Mammary epithelial cell (primary cell): ENCODE measurements at places on chromosomes 6 and 20. TPM values are rescaled to one million over a fixed set of nuclear protein-coding genes. Genes with fewer than 3 reads are reported as not detected.

Gene GNAS-AS1
- 0.27 TPM for polyA plus RNA-seq

Gene PRSS16
- polyA plus RNA-seq, result 11.9 TPM

Gene SLC22A3
- polyA plus RNA-seq, result 0.52 TPM

Gene GPR63
- 1.3 TPM for polyA plus RNA-seq

Gene TMEM200A
- 11.6 TPM for polyA plus RNA-seq

Gene SPATS1
- polyA plus RNA-seq, result not detected

Gene OVOL2
- polyA plus RNA-seq, result 6.1 TPM

Gene ZSCAN23
- polyA plus RNA-seq, result 0.91 TPM

Gene WFDC2
- 13.6 TPM for polyA plus RNA-seq

Gene ARMH2
- polyA plus RNA-seq, result not detected

DNA sequence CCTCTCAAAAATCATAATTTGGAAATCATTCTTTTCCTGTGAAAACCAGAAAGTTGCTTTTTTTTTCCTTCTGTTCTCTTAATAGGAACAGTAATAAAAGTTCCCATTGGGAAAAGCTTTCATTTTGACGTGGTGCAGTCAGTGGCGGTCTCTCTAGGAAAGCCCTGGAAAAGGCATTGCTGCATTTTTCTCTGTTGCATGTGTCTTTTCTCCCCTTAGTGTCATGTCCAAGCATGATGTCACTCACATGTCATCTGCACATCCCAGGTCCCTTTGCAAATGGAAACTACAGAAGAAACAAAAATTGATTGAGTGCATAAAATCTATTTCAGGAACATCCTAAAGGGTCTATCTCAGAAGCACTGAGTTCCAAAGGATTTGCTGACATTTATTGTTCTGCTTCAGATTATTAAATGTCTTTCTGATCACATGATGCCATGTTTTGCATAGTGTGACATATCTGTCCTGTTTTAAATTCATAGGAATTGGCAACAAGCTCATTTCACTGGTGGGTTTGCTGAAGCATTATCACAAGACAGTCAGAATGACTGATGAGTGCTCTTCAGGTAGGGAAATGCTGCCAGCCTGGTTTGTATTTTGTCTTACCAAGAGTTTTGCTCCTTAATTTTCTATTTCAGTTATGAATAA lies 208.7 kb downstream of the SOX4 start:
- DNase-seq, result no peak

- DNase-seq, result no peak
Observed at GRCh38 chr6:73558624-73559398, 38.0 kb upstream of the EEF1A1 start.

DNA sequence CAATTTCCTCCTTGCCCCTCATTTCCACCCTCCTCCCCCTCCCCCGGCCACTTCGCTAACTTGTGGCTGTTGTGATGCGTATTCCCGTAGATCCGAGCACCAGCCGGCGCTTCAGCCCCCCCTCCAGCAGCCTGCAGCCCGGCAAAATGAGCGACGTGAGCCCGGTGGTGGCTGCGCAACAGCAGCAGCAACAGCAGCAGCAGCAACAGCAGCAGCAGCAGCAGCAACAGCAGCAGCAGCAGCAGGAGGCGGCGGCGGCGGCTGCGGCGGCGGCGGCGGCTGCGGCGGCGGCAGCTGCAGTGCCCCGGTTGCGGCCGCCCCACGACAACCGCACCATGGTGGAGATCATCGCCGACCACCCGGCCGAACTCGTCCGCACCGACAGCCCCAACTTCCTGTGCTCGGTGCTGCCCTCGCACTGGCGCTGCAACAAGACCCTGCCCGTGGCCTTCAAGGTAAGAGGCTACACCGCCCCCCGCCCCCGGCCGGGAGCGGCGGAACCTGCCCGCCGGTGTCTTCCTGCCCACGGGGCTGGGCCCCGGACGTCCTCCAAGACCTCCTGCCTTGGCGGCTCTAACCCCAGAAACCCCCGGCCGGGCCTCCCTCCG lies 44.9 kb upstream of the SUPT3H start:
- peak; percentile 57 for DNase-seq

DNA sequence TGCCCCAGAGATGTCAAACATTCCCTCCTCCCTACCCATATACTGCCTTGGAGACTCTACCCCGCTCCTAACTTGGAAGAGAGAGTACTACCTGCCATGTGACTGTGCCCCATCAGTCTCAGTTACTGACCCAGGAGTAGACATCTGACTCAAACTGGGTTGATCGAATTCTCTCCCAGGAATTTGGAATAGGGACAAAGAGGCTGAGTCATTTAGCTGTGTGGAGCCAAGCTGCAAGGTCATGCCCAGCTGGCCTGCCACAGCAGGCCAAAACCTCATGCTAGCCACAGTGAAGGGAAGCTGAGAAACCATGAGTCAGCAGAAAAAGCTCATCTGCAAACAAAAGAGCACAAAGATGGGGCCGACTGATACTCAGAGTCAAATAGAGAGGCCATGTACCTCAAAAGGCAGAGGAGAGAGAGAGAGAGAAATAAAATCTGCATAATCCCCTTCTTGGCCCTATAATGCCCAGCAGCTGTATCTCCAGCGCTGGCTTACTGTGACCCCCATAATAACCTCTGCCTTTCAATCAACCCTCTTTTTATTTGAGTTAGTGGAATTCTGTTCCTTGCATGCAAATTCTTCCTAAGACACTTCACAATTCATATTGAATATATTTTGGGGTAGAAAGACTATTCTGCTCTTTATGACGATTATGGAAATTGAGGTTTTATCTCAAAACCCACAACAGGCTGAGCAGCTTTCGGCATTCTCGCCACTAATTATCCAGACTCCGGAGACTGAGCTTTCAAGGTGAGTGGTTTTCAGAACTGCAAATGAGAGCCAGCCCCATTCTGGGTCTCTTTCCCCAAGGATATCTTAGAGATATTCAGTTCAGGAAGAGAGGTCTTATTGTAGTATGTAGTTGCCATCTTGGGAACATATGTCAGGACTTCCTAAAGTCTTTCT lies 21.4 kb upstream of the AKIRIN2 start:
- peak; percentile 98 for DNase-seq

DNA sequence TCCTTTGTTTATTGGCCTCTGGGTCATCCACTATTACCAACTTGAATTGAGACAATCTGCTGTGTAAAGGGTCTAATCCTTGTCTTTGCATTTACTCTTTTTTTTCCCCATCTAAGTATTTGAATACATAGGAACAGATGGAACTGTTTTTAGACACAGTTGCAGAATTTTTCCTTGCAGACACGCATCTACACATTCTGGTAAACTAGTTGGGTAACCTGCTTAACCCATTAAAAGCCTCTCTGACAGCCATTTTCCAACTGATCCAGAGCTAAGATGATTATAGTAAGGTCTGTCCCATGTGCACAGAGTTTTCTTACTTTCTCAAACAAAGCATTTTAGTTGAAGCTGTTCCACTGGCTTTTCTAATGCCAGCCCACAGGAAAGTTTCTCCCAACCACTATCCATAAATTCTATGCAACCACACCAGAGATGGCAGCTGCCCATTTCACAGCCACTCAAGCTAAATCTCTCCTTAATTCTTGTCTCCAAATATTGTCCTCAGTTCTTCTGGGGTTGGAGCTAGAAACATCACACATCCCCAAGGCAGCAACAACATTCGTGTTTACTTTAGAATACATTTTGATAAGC lies 492.1 kb downstream of the MAFB start:
- DNase-seq, result no peak

- no peak for DNase-seq
Observed at GRCh38 chr20:33337531-33338165, 54.6 kb downstream of the BPIFB1 start.

DNA sequence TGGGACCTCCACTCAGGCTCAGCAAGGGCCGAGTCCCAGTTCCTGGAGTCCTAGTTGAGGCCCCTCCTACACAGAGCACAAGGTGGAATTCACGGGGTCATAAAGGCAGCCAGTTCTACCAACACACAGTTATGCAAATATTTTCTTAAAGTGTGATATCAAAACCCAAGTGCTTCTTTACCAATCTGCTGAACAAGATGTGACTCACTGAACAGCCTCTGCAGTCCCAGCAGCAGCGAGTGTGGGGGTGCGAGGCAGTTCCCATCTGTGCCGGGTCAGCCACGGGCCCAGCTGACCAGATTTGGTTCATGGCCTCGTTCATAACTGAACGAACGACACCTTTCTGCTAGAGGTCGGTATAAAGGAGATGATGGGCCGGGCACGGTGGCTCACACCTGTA lies 4.5 kb upstream of the TCEA2 start:
- DNase-seq, result no peak

DNA sequence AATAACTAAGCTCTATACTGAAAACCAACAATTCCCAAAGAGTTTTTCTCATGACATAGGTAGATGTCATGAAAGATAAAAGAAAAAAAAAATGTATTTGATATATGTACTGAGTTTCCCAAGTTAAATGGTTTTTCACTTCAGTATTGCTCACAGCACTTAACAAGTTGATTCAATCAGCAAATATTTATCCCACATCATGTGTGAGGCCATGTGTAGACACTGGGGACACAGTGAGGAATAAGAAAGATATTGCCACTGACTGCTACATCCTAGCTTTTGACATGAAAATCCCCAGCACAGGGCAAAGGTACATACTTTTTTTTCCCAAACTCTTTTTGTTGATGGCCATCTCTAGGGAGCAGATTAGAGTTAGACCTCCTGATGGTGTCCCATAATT lies 25.3 kb downstream of the SPTLC3 start:
- no peak for DNase-seq

DNA sequence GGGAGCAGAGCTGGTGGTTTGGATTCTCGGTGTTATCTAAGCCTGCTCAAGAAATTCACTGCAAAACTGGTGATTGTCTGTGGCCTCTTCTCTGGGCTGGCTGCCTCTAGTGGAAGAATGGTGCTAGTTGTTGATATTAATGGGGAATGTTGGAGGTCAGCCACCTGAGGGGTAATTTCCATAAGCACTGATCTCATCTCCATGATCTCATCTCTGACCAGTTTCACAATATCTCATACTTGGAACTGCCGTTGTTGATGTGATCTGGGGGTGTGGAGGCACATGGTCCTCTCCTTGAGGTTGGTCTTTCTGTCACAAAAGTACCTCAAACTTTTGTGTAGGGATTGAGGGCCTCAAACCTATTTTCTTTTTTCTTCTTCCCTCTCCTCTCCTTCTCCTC lies 102.6 kb downstream of the CD109 start:
- DNase-seq, result peak; percentile 85

DNA sequence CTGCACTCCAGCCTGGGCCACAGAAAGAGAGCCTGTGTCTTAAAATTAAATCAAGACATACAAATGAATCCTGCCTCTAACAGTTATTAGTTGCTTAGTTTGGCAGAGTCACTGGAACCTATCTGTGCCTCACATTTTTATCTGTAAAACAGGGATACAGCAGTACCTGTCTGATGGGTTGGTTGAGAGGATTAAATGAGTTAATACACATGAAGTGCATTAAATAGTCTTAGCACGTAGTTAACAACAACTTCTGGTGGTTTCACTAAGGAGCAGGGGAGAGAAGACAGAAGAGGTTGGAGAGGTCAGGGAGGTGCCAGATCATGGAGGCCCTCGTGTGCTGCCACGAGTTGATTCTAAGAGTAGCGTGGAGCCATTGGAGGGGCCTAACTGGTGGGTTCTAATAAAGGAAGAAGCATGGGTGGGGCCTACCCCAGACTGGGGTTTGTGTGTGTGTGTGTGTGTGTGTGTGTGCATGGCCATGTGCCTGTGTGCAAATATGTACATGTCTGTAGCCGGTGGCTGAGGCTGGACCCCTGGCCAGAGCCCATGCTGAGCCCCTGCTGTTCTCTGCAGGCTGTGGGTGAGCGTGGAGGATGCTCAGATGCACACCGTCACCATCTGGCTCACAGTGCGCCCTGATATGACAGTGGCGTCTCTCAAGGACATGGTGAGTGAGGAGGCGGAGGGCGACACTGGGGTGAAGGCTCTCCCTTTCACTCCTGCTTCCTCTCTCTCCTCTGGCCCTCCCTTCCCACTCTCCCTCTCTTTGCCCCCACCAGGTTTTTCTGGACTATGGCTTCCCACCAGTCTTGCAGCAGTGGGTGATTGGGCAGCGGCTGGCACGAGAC lies 9.1 kb downstream of the RBCK1 start:
- DNase-seq, result no peak

DNA sequence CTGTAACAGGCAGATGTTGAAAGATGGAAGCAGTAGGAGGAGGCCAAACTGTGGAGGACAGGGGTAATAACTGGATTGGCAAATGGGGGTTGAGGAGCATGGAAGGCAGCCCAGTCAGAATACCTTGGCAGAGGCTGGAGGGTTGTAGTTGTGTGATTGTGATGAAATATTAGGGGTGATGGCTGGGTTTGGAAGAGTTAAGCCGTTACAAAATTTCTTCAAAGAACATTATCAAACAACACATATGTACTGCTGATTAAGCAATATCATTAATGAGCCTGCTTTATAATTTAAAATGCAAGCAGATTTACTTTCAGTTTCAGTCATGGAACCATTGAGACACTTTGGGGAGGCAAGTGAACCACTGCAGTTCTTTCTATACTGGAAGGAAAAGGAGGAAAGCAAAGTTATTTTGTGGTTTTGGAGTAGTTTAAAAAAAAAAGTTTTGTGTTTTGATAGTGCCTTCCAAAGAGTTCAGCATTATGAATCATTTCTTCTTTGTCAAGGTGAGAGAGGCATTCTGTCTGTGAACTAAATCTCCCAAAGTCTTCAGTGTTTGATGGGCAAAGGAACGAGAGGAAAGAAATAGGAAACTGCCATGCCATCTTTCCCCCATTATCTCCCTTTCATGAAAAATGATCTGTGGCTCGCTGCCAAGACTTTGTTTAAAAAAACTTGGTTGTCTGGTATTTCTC lies 20.7 kb downstream of the FOXO3 start:
- peak; percentile 77 for DNase-seq

- no peak for DNase-seq
Observed at GRCh38 chr6:160146454-160147145, 25.0 kb downstream of the SLC22A1 start.

GRCh38 chr6:20582586-20583443 lies 48.6 kb downstream of the CDKAL1 start:
- no peak for DNase-seq

DNA sequence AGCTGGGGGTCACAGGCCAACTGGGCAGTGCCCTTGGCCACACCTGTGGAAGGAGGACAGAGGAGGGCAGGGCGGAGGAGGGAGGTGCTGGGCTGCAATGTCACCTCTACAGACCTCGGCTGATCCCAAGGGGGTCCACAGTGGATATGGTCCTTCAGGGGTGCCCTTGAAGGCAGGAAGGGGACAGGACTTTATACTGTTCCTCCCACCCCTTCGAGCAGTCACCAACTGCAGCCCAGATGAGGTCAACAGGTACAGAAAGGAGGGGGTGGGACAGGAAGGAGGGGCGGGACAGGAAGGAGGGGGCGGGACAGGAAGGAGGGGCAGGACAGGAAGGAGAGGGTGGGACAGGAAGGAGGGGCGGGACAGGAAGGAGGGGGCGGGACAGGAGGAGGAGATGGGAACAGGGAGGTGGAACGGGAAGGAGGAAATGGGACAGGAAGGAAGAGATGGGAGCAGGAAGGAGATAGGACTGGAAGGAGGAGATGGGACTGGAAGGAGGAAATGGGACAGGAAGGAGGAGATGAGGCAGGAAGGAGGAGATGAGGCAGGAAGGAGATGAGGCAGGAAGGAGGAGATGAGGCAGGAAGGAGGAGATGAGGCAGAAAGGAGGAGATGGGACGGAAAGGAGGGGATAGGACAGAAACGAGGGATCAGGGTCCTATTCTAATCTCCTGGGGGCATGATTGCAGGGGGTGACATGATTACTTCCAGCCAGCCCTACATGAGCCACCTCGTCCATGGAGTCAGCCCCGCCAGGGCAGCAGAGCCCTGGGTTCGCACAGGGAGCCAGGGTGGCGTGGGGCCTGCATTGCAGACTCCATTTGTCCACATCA lies 19.4 kb upstream of the MRGBP start:
- peak; percentile 22 for DNase-seq
